Left colon (tissue), 2 donors: ENCODE measurements at places on chromosomes 2 and 18.

DNA sequence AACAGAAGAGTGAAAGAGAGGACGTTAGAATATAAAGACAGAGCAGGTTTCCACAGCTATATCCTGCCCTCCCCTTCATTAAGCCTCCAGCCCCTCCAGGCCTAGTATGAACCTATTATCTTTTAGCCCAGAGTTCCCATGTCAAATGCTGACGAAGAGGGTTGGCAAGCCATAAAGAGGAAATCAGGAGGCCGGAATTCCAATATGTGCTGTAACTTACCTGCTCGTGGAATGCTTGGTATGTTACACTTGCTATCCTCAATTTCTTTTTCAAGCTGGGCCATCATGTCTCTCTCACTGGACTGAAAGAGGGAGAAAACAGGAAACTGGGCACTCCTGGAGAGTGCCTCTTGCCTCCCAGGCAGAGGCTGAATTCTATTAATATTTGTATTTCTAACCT lies 264.1 kb downstream of the TRIB2 start:
- no peak for DNase-seq

GRCh38 chr2:138949517-138949916 lies 169.3 kb upstream of the NXPH2 start:
- no peak for DNase-seq

GRCh38 chr2:170212625-170213280 lies 34.8 kb downstream of the MYO3B start:
- no peak for DNase-seq

GRCh38 chr2:173355132-173355865 lies 627 bp downstream of the CDCA7 start:
- DNase-seq: peak; percentile 67

- no peak for DNase-seq
These were observed 19.1 kb downstream of the PROKR1 start for GRCh38 chr2:68662466-68662865.

GRCh38 chr18:24108641-24109040 lies 30.2 kb upstream of the CABYR start:
- DNase-seq: no peak

DNA sequence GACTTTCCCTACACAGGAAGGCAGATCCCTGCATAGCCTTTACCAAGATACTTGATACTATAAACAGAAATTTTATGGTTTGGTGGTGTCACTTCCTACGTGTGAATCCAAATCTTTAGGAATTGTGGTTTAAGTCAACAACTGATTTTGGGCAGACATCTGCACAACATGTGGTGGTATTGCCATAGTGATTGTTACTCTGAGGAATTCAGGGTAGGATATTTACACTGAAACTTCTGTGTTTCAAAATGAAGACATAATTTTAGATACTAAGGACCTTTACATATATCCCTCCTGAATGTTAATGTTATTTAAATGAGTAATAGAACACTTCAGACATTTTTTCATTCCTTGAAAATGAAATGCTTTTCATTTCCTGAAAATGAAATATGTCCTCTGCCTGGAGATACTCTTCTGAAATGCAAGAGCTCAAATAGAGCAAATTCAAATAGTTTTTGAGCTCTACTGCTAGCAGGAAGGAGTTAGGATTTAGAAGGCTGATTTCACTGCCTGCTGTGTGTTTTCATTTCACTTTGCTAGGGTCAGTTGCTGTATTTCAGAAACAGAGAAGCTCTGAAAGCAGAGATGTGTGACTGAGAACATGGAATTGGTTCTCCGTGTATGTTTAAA lies 77.2 kb downstream of the MDH1 start:
- no peak for DNase-seq

- DNase-seq: peak; percentile 46
These were observed 3.9 kb downstream of the WIPF1 start for GRCh38 chr2:174593574-174594203.

- peak; percentile 49 for DNase-seq
These were observed 124.3 kb upstream of the CYP26B1 start for GRCh38 chr2:72271766-72272641.

GRCh38 chr2:173109253-173110188 lies 33.9 kb downstream of the MAP3K20 start:
- no peak for DNase-seq

DNA sequence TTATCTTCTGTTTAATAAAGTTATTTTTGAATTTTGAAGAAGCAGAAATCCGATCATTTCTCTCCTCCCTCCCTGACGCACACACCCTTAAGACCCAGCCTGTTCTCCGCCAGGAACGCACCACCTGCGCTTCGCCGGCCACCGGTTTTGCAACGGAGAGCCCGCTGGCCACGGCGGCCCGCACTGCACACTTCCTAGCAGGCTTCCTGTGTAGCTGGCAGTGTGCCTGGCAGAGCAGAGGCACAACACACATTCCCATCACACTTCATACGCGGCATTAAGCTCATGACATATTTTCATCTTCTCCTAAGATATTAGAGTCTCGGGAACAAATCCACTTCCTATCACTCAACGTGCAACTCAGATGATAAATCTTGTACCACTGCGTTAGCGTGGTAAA lies 148.0 kb downstream of the HDAC4 start:
- peak; percentile 38 for DNase-seq

- no peak for DNase-seq
These were observed 35.6 kb downstream of the GDF7 start for GRCh38 chr2:20702563-20702962.

- DNase-seq: no peak
These were observed 406.0 kb upstream of the ZEB2 start for GRCh38 chr2:144925886-144926285.

DNA sequence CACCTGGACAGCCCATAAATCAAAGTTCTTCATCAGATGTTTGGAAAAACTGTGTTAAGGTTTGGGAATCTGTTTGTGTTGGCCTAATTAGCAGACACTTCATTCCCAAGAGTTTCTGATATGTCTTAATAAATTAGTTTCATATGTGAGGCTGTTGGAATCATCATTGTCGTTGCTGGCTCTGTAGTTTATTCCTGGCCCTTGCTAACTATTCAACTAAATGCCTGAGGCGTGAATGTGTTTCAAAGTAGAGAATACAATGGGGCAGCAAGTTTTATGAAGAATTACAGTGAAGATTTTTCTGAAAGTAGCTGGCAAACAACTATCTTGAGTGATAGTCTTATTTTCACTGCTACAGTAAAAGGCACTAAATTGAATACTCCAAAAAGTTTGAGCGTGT lies 141.1 kb downstream of the PARD3B start:
- no peak for DNase-seq

GRCh38 chr2:30216157-30216556 lies 15.2 kb upstream of the LBH start:
- DNase-seq: no peak

DNA sequence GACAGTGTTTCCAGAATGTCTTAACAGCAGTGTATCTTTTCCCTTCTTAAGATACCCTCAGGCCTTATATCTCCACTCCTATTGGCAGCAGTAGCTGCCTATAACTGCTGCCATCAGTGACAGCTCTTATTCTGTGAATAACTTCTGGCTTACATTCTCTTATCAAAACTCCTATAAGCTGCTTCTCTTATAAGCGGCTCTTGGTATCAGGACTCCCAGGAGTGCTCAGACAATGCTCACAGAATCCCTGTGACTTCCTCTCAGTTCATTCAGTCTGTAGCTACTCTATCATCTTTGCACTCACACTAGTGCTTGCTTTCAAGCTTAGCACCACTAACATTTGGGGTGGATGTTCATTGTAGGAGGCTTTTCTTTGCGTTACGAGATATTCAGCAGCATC lies 143.7 kb upstream of the CDH7 start:
- DNase-seq: no peak

GRCh38 chr2:207219081-207219630 lies 53.4 kb upstream of the KLF7 start:
- no peak for DNase-seq

GRCh38 chr18:69898241-69898861 lies 49.3 kb downstream of the CD226 start:
- DNase-seq: no peak

DNA sequence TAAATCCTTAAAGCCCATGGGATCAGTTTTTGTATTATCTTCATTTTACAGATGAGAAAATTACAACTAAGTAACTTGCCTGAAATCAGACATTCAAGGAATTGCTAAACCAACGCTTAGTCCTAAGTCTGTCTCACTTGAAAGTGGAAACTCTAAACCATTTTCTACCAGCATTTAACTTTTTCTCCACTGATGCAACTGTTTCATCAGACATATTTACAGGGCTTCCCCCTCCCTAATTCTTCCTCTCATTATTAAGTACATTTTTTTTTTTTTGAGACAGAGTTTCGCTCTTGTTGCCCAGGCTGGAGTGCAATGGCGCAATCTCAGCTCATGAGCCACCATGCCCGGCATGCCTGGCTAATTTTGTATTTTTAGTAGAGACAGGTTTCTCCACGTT lies 88.6 kb downstream of the ACVR1C start:
- no peak for DNase-seq

- DNase-seq: peak; percentile 49
These were observed 186.6 kb downstream of the MTX2 start for GRCh38 chr2:176455816-176456291.

DNA sequence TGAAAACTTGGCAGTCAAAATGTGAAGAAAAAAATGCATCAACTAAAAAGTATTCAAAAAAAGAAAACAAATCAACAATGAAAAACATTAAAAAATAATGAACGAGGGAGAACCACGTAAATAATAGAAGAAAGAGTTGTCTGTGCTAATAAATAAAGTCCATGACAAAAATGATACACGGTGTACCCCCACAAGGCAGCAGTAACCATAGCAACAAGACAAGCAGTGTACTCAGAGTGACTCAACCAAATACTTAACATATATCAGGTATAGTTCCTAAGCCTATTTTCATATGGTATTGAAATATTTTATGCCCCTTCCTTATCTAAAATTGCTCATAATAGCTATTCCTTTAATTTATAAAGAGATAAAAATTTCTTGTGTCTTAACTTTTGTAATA lies 162.3 kb upstream of the TMEM200C start:
- DNase-seq: no peak

- no peak for DNase-seq
These were observed 213.0 kb upstream of the RAB6C start for GRCh38 chr2:129766374-129766993.

- DNase-seq: no peak
These were observed 539.7 kb upstream of the NETO1 start for GRCh38 chr18:73407506-73407905.

- DNase-seq: no peak
These were observed 2.7 kb downstream of the ZNF532 start for GRCh38 chr18:58867281-58867961.

- no peak for DNase-seq
These were observed 56.9 kb upstream of the SPRED2 start for GRCh38 chr2:65489269-65489668.

GRCh38 chr18:22311301-22311700 lies 106.4 kb downstream of the CTAGE1 start:
- DNase-seq: no peak

GRCh38 chr2:107259408-107260195 lies 373.6 kb upstream of the ST6GAL2 start:
- no peak for DNase-seq
